ENCODE measurements at places on chromosomes 4 and X. TPM values are rescaled to one million over a fixed set of nuclear protein-coding genes. Genes with fewer than 3 reads are reported as not detected.

FGFR3 gene
- 1.9 TPM for total RNA-seq

ANXA3 gene
- total RNA-seq, result 60.1 TPM

NHSL2 gene
- 0.37 TPM for total RNA-seq

GAGE12H gene
- not detected for total RNA-seq
